ENCODE measurements at places on chromosomes 7 and 10. TPM values are rescaled to one million over a fixed set of nuclear protein-coding genes. Genes with fewer than 3 reads are reported as not detected.

DNA sequence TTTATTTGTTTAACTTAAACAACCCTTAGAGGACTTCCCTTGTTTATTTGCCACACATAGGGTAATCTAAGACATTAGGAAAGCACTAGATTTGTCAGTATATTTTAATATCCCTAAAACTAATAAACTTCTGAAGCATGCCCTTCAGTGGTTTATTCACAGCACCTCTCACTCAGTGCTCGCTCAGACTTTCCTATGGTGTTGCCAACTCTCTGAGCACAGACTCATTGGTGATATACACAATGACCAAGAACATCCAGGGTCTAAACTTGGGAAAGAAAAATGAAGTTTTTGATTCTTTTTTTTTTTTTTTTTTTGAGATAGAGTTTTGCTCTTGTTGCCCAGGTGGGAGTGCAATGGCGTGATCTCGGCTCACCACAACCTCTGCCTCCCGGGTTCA, 82.2 kb downstream of the RAB11FIP2 start:
- no peak for DNase-seq

EPC1 gene
- 116 TPM for total RNA-seq

GRCh38 chr7:139943401-139943800, 114.3 kb downstream of the TBXAS1 start:
- no peak for DNase-seq

GRCh38 chr7:93562106-93562505, 12.4 kb downstream of the CALCR start:
- no peak for DNase-seq

DNA sequence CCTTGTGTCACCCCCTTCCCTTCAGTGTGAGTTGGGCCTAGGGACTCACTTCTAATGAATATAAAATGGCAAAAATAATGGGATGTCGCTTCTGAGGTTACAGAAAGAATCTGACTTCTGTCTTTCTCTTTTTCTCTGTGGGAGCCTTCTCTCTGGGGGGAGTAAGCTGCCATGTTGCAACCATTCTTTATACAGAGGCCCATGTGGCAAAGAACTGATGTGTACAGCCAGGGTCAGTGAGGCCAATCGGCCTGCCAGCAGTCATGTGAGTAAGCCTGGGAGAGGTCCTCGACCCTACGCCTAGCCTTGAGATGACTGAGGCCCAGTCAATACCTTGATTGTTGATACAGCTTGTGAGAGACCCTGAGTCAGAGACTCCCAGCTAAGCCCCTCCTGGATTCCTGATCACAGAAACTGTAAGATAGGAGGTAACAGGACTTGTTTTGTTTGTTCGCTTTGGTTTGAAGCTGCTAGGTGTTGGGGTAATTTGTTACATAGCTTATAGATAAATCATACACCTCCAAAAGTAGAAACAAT, 1.7 kb downstream of the TCAF1 start:
- DNase-seq = no peak

GRCh38 chr10:88082806-88083596, 219.6 kb downstream of the PTEN start:
- DNase-seq = no peak

CYP3A7 gene
- total RNA-seq = 0.21 TPM

DNA sequence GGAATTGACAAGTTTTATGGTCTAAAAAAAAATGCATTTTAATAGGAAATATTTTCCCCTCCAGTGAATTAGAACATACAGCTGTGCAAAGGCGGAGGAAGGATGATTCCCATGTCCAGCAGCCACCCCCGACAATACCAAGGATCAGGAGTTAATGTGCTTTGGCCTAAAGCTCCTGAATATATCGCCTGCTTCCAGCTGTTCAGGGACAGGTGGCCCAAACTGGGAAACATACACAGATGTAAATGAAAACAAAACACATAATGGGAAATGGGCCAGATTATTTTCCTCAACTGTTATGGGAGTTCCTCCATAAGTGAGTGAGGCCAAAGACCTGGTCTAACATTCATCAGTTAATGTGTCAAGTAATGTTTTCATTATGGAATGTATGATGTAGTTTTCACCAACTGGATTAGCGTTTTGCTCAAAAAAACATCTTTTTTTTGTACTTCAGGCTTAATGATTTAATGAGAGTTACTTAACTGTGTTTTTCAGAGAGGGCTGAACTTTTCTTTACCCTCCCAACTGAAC, 55.1 kb upstream of the LAMB1 start:
- DNase-seq = no peak

ASIC3 gene
- total RNA-seq = 1.1 TPM

GRCh38 chr10:48381971-48382370, 75.5 kb downstream of the MAPK8 start:
- DNase-seq = no peak

DNA sequence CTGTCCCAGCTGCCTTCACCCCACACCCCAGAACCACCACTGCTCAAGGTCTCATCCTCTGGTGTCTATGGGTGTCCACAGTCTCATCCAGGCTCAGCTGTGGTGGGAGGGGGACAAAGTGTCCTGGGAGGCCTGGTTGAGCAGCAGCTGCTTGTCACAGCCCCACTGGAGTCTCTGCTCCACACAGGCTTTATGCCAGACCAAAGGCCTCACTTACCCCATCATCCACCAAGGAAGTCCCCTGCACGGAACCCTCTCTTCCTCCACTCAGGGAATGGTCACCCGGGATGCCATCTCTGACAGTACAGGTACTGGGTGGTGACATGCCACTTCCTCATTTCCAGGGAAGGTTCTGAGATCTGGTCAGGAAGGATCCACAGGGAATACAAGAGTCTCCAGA, 925.4 kb upstream of the ZNF722 start:
- no peak for DNase-seq

- no peak for DNase-seq
These were observed 98.0 kb downstream of the KCND2 start for GRCh38 chr7:120370954-120371353.

DNA sequence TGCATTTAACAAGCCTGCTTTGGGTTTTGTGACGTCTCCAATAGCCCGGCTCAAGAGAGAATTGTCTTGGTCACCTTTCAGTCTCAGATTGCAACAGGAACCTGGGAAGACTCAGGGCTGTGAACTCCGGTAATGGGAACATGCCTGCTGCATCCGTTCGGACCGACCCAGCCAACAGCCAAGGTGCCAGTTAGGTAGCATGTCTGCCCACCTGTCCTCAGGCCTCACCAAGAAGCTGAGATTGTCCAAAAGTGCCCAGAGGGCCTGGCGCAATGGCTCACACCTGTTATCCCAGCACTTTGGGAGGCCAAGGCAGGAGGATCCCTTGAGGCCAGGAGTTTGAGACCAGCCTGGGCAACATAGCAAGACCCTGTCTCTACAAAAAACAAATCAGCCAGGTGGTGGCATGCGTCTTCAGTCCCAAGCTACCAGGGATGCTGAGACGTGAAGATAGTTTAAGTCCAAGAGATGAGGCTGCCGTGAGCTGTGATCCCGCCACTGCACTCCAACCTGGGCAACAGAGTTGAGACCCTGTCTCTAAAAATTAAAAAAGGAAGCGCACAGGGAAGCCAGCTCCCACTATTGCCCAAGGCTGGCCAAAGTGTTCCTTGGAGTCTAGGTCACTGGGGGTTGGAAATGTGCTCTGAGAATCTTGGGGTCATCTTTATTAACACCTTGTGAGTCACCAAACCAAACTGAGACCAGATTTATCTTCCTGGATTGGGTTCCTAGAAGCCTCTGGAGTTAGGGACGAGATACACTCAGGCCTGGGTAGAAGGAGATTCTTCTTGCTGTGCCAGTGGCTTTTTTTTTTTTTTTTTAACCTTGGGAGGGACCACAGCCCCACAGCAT, 26.9 kb downstream of the BAG3 start:
- DNase-seq = no peak

DNA sequence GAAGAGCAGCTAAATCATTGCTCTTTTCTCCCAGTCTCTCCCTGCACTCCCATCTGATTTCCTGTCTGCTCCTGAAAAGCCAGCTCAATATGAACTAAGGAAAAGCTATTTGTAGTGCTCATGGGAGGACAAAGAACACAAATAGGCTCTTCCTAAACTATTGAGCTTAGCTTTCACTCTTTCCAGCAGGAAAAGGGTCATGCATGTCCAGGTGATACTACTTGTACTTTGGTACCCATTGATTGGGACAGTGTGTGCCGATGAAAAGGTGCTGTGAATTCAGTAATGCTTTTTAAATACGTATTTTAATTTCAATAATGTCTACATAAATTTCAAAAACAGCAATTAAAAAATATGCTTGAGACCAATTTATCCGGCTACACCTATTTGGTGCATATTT, 37.5 kb upstream of the ATXN7L1 start:
- DNase-seq = no peak

DNA sequence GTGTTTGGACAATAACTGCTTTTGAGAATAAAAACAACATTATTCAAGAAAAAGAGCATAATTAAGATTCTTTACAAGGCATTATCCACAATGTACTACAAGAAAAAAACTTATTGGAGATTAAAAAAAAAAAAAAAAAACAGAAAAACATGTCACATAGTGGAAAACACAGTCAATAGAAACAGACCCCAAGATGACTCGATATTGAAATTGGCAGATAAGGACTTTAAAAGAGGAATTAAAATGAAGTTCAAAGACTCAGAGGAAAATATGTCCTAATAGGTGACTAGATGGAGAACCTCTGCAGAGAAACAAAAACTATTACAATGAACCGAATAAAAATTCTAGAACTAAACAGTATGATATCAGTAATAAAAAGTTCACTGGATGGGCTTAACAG, 248.9 kb downstream of the CALN1 start:
- DNase-seq = no peak

- no peak for DNase-seq
These were observed 91.4 kb downstream of the TPST1 start for GRCh38 chr7:66296557-66296956.

GPC2 gene
- 3.7 TPM for total RNA-seq

ZNF736 gene
- total RNA-seq = 42.7 TPM

DNA sequence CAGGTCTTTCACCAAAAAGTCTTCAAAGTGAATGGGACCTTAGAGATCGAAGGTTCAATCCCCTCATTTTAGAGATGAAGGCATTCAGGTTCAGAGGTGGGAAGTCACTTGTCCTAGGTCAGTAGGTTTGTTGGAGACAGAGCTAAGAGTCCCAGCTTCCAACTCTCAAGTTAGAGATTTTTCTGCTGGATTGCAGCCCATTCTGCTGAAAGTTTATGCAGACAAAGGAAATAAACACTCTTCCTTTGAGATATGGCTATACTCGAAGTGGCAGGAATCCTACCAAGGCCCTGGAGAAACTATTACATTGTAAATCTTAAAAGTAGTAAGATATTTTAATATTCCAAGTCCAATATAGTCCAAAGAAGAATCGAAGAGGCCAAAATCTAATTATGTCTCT, 64.4 kb downstream of the LYZL1 start:
- DNase-seq = no peak

DNA sequence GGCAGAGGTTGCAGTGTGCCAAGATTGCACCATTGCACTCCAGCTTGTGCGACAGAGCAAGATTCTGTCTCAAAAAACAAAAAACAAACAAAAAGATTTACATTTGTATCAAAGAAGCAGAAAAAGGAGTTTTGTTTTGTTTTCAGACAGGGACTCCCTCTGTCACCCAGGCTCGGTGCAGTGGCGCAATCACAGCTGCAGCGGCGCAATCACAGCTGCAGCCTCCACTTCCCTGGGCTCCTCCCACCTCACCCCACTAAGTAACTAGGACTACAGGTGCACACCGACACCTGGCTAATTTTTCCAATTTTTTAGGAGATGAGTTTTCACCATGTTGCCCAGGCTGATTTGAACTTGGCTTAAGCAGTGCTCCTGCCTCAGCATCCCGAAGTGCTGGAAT, 1.8 kb downstream of the ARMC10 start:
- DNase-seq = no peak

- no peak for DNase-seq
These were observed 118.9 kb downstream of the CDK14 start for GRCh38 chr7:90715067-90715466.

COBL gene
- total RNA-seq = 3.3 TPM

GRCh38 chr7:116353647-116354046, 143.3 kb downstream of the TES start:
- no peak for DNase-seq

TSPAN12 gene
- total RNA-seq = 29.4 TPM

DNA sequence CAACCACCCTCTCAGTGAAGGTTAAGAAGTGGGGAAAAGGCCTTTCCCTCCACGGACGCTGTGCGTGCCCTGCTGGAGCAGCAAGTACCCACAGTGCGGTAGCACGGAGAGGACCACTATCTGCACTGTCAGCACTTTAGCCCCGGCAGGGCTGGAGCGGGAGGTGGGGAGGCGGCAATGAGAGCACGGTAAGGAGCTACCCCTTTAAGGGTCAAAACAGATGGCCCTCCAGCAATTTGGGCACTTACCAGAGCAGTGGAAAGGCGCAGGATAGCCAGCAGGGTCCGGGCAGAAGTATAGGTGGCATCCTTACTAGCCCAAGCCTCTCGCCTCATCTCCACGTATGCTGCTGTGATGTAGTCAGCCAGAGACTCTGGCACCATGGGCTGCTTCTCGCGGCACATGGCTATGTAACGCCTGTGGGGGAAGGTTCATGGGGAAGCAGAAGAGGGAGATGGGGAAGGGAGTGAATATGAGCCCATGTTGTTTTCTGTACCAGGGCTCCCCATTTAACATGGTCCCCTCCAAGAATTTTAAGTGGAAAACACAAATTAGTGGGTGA, 5.2 kb downstream of the COPS6 start:
- no peak for DNase-seq

- DNase-seq = no peak
These were observed 730.6 kb upstream of the VSTM2A start for GRCh38 chr7:53811555-53812079.

DNA sequence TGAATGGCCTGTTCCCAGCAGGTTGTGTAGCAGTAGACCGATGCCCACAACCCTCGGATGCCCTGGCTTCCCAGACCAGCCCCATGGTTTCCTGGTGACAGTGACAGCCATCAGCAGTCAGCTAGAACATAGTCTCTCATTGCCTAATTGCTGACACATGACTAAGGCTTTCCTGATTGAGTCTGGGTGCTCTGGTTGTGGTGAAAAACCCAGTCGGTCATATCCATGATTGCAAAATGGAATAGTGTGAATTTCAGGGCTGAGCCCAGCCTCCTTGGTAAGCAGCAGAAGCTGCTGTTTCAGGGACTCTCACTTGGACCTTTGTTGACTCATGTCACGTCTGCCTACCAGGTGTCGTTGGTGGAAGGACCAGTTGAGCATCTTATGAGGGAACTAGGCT, 36.6 kb downstream of the POR start:
- no peak for DNase-seq

DNA sequence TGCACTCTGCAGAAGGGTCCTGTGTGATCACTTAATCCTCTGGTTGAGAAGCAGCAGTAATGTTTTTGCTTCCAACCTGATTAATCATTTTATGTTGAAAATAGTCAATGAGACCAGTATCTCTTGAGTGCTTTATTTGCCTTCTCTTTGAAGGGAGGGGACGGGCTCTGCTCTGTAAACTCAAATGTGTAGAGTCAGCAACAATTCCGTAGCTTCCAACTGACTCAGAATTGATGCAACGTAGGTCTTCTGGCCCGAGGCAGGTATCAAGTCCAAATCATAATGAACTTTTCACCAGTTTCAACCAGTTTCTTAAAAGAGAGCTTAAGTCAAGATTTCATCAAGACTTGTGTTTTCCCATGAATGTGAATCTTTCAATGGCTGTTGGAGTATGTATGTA, 26.3 kb downstream of the GUSB start:
- no peak for DNase-seq

PON1 gene
- total RNA-seq = not detected

- no peak for DNase-seq
These were observed 155.0 kb downstream of the GALNT17 start for GRCh38 chr7:71286924-71287323.

SFRP4 gene
- total RNA-seq = 11.2 TPM
